Small intestine (tissue), 16 donors: ENCODE measurements at places on chromosomes 6 and 20. TPM values are rescaled to one million over a fixed set of nuclear protein-coding genes. Genes with fewer than 3 reads are reported as not detected.

DNA sequence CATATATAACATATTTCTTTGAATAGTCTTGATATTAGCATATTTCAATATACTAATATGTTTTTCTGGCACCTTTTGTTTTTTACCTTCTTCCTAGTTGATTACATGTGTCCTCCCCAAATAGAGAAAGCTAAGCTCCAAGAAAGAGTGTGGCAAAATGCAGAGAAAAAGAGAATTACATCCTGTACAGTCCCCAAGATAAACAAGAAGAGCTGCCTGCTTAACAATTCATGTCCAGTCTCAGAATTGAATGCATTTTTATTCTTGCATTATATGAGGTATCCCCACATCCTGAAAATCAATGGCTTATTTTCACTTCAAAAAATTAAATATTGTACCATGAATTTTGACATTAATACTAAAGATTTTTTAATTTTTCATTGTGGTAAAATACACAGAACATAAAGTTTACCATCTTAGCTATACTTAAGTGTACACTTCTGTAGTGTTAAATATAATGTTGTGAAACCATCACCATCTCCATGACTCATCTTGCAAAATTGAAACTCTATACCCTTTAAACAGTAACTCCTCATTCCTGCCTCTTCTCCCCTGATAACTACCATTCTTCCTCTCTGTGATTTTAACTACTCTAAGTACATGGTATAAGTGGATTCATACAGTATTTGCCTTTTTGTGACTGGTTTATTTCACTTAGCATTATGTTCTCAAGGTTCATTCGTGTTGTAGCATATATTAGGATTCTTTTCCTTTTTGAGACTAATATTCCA, 490.3 kb downstream of the COL12A1 start:
- DNase-seq = no peak

DNA sequence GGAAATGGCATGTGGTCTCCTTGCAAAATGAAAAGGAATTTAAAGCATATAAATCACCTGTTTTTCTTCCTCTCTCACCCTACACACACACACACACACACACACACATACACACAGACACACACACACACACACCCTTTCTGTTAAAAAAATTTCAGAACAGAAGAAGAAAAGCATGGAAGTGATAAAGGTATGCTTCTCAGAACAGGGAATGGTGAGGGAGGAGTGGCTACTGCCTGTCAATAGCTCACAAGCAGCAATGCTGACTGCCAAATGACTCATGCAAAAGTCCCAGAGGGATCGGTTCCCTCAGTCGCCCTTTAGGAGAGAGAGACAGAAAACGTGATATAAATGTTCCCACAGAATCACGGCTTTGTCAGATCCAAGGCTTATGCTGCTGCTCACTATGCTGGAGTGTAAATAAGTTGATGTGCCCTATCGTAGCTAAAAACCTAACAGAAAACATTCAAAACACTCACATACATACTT, 102.6 kb downstream of the IBTK start:
- peak; percentile 52 for DNase-seq

GRCh38 chr6:154891901-154892300, 103.2 kb upstream of the TIAM2 start:
- peak; percentile 85 for DNase-seq

GRCh38 chr20:57450419-57450818, 59.2 kb downstream of the RBM38 start:
- peak; percentile 18 for DNase-seq

- DNase-seq = no peak
Measured at GRCh38 chr6:126444659-126445273, 104.9 kb downstream of the CENPW start.

DNA sequence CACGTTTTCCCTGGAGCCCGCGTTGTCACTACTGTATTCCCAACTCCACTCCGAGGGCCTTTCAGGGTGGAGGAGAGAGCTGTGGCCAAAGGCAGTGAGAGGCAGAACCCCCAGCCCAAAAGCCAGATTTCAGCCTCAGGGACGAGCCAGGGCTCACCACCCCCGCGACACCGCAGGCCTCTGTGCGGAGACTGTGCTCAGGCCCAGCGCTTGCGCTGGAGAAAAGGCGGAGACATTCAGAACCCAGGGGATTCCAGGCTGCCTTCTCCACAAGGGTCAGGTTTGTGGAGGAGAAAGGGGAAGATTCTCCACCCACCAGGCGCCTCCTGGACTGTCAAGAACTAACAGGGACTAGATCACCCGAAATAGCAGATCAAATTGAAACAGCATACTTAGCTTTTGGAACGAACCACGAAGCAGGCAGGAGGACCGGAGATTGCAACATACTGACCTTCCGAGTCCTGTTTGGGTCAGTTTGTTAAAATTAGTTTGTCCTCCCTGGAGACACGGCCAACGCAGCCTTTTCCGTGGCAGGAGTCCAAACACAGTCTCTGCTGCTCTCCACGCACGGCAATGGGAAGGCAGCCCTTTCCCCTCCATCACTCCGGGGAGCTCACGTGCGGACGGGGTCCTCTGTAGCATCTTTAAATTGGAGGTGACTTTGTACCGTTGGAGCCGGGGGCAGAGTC, 14.4 kb downstream of the DLL1 start:
- DNase-seq = no peak

- no peak for DNase-seq
Measured at GRCh38 chr6:97040355-97040860, 115.9 kb downstream of the KLHL32 start.

DNA sequence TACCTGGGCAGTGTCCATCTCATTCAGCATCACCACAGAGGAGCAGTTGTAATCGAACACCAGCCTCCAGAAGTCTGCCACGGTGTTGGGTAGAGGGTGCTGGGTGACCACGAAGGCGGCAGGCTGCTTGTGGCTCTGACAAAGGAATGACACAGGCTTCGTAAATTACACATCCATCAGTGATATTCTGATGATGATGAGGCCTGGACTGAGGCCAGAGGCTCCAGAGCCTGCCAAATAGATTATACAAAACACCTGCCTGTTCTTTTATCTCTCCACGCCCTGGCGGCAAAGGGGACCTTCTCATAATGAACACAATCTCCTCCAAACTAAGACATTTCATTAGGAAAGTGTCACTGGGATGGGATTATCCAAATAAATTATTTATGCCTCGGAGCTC, 480.2 kb upstream of the CHD6 start:
- DNase-seq = peak; percentile 26

DNA sequence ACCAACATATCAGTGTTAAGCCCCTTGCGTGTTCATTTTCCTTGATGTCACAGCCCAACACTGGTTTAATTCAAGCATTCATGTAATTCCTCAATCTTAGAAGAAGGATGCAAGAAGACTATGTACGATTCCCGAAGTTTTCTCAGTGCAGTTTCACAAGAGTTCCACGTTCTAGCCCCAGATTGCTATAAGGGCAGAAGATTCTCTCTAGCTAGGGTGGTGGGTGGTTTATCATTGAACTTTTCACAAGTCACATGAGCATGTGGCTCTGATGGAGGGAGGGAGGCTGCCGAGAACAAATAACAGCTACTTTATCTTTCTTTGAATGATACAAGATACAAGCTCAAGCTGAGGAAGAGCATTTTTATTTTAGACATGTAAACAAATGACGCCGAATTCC, 71.9 kb upstream of the NHSL1 start:
- DNase-seq = no peak

Gene OPRM1
- 0.09 TPM for polyA plus RNA-seq

Gene PSORS1C1
- polyA plus RNA-seq = 31.3 TPM

Gene HLA-DRB1
- polyA plus RNA-seq = 226 TPM

Gene DUSP15
- polyA plus RNA-seq = 1.4 TPM

Gene KIF6
- not detected for polyA plus RNA-seq

Gene RPS6KA2
- 3.1 TPM for polyA plus RNA-seq

Gene BPI
- polyA plus RNA-seq = not detected

Gene OLIG3
- not detected for polyA plus RNA-seq

Gene TRIM38
- polyA plus RNA-seq = 16.4 TPM

Gene SLC26A8
- polyA plus RNA-seq = not detected

Gene ARID1B
- polyA plus RNA-seq = 10.7 TPM

Gene PRSS35
- not detected for polyA plus RNA-seq
